Activated CD8-positive, alpha-beta memory T cell treated with anti-CD3 and anti-CD28 coated beads for 4 hours (primary cell): ENCODE measurements at places on chromosomes 1 and 21.

GRCh38 chr1:174206148-174206836 lies 47.0 kb downstream of the RABGAP1L start:
- DNase-seq, result no peak

- no peak for DNase-seq
Measured at GRCh38 chr1:94083681-94084080, 37.3 kb downstream of the ABCA4 start.

DNA sequence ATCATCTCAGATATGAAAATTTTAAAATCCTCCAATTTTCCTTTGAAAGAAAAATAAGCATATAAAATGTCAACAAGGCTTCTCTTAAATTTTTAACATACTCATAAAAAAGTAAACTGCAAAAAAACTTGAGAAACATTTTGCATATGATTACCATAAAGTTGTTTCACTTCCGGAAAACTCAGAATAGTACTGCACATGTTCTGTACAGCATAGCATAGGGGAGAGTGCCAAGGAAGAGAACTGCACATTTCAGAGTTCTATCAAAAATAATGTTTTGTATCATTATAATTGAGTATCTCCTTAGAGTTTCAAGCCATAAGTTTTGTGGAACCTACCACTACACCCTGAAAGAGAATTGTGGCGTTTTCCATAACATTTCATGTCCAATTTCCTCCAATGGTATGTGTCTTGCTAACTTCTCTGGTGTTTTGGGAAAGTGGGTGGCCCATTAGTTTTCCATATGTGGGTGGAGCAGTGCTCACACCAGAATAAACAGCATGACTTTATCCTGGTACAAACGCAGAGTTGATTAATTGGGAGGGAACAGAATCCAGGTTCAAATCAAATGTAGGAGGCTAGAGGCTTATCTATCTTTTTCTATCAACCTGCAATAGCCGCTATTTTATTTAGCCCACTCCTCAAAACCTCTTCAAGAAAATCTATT lies 430.9 kb downstream of the LMO4 start:
- no peak for DNase-seq

DNA sequence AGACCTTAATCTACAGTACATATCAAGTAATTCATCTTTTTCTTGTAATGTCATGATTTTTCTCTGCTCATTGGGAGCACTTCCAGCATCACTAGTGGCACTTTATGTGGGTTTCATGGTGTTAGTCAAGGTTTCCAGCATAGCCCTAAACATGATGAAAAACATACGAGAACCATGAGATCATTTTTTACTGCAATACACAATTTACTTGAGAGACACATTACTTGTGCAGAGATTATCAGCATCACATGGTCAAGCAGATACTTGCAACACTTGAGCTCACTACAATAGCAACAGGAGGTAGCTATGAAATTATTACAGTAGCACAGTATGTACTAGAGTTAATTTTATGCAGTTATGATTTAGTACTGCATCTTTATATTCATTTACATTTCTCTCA lies 36.4 kb downstream of the ITGB3BP start:
- DNase-seq, result no peak

GRCh38 chr1:48017716-48018115 lies 20.5 kb upstream of the TRABD2B start:
- no peak for DNase-seq

DNA sequence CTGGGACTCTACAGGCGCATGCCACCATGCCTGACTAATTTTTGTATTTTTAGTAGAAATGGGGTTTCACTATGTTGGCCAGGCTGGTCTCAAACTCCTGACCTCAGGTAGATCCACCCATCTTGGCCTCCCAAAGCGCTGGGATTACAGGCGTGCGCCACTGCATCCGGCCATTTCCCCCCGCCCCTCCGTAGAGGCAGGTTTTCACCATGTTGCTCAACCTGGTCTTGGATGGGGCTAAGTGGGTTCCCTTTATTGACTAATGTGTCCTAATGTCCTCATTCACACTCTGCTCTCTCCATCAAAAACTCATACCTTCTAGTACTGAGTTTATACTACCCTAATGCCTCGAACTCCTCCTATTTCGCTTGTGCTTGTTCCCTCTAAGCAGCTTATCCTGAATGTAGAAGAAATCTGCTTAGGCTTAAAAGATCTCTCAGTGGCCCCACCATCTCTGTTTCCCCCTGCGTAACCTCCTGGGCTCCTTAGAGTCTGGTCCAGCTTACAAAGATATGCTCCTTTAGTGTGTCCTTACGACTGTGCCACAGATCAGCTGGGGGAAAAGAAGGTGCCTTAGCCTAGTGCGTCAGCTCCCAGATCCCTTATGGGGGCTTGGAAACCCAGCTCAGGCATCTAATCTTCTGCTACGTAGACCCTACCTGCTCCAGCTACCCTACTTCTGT lies 8.0 kb downstream of the GNAT2 start:
- DNase-seq, result no peak

- no peak for DNase-seq
Measured at GRCh38 chr1:76268341-76268740, 193.8 kb downstream of the ST6GALNAC3 start.

GRCh38 chr21:32475162-32475812 lies 62.8 kb downstream of the EVA1C start:
- no peak for DNase-seq

GRCh38 chr1:33005838-33006421 lies 30.8 kb downstream of the AK2 start:
- no peak for DNase-seq
